ENCODE measurements at places on chromosomes 12 and 14.

DNA sequence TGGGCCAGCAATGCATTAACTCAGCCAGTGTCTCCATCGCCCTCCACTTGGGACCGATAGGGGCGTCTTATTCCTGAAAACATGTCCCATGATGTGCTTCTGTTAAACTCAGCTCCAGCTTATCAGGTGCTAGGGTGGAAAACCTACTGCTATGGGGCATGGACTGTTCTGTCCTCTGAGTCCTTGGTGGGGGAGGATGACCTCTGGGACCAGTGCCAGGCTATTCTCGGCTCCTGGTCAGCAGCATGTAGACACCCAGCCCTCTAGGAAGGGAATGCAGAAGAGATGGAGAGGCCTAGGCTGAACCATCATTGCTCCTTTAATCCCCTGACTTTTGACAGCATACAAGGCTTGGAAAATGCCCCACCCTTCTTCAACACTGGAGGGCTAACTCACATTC lies 486.2 kb downstream of the MED13L start:
- no peak for DNase-seq

DNA sequence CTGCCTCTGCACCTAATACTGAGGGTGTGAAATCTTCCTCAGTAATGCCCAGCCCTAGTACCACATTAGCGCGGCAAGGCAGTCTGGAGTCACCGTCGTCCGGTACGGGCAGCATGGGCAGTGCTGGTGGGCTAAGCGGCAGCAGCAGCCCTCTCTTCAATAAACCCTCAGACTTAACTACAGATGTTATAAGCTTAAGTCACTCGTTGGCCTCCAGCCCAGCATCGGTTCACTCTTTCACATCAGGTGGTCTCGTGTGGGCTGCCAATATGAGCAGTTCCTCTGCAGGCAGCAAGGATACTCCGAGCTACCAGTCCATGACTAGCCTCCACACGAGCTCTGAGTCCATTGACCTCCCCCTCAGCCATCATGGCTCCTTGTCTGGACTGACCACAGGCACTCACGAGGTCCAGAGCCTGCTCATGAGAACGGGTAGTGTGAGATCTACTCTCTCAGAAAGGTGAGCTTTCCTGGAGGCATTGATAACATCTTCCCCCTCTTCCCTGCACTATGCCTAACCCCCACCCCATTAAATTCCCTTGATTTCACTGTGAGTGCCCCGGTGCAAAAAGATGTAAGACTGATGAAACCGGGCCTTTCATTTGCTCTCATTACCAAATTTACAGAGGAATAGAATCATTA lies 291.4 kb downstream of the NAV3 start:
- DNase-seq = no peak

DNA sequence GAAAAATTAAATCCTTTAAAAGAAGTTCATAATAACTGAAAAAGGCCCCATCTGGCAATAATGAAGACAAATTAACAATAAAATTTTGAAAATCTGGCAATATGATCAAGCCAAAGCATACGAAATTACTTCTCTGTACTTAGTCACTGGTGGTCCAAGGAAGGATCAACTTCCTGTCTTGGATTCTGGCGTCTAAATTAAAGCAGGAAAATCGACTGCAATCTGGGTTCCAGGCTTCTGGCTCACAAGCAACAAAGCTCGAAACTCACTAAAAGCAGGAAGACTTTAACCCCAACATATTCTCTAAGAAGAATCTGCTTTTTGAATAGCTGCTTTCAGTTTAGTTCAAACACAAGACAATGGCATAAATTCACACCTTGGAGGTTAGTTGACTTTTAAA lies 49.7 kb downstream of the LRIG3 start:
- no peak for DNase-seq

DNA sequence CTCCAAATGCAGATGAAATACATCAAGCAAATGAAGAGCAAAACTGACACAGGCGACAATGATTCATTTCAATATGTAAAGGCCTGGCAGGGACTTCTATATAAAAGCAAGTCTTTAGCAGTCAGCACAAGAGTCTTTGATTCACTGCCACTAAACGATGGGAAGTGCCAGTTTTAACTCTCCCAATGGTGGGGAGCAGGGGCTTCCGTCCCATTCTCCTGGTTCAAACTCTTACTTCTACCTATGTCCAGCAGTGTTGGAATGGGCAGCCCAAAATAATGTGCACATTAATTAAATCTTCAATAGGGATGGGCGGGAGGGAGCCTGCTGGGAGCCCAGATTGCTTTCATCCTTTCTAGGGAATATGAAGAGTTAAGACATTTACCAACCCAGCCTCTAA lies 97.5 kb upstream of the MDM1 start:
- no peak for DNase-seq

All from activated CD4-positive, CD25-positive, alpha-beta regulatory T cell treated with anti-CD3 and anti-CD28 coated beads, Interleukin-2, amount 50 U/mL, for 16 hours (primary cell).